ENCODE measurements at places on chromosomes 11 and 22.

GRCh38 chr22:27840436-27840835 is 38.9 kb upstream of the MN1 start:
- no peak for DNase-seq

GRCh38 chr11:65917434-65918210 is 1.2 kb downstream of the C11orf68 start:
- DNase-seq, result no peak

- no peak for DNase-seq
Observed at GRCh38 chr11:44515048-44515447, 50.4 kb upstream of the CD82 start.

DNA sequence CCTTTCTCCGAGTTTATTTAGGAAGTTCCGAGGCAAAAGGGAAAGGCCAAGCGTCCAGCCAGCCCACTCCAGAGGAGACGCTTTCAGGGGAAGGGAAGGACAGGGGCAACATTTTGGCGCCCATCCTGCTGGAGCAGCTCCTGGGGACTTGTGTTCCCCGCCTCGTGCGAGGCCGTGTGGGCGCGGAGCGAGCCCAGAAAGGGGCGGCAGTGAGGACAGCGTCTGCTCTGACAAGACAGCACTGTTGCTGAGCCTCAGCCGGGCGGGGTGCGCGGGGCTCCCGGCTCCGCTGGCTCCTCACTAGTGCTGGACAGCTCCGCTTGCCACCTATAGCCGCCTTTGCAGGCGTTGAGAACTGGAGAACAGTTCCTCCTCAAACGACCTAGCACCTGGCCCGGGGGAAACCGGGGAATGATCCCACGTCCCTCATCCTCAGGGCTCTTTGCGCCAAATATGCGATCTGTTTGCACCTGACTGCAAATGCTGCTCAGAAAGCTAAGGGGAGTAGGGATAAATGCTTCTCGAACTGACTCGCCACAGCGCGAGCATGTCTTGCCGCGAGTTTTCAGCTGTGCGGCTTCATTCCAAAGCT is 722 bp upstream of the GUCY1A2 start:
- DNase-seq, result peak; percentile 89

- no peak for DNase-seq
Observed at GRCh38 chr22:20509344-20510047, 2.1 kb downstream of the MED15 start.

DNA sequence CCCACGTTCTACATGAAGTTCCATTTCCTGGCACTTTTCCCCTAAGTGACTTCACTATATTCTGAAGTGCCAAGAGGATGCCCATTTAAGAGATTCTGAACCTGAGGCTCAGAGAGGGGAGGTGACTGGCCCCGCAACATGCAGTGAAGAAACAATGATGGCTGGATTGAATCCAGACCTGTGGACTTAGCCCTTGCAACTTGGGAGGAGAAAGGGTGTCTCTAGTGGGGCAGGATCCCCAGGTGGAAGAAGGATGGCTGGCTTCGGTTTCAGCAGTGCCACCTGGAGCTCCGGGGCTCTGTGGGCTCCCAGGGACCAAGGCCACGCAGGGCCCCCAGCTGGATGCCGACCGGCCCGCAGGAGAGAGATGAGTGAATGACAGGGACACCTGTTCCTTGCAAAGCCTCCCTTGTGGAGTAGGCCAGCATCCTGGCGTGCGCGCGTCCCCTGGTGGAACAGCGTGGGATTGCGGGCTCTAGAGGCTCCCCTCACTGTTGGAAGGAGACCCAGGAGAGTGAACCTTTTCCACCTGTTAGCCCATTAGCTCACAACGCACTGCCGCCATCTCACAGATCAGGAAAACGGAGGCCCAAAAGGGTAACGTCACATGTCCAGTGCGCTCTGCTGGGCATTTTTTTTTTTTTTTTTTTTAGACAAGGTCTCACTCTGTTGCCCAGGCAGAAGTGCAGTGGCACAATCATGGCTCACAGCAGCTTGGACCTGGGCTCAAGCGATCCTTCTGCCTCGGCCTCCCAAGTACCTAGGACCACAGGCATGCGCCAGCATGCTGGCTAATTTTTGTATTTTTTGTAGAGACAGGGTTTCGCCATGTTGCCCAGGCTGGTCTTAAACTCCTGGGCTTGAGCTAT is 104.7 kb downstream of the KIAA1671 start:
- peak; percentile 87 for DNase-seq

Measured in ecto neural progenitor cell (in vitro differentiated cells).